ENCODE measurements at places on chromosomes 1 and 21.

DNA sequence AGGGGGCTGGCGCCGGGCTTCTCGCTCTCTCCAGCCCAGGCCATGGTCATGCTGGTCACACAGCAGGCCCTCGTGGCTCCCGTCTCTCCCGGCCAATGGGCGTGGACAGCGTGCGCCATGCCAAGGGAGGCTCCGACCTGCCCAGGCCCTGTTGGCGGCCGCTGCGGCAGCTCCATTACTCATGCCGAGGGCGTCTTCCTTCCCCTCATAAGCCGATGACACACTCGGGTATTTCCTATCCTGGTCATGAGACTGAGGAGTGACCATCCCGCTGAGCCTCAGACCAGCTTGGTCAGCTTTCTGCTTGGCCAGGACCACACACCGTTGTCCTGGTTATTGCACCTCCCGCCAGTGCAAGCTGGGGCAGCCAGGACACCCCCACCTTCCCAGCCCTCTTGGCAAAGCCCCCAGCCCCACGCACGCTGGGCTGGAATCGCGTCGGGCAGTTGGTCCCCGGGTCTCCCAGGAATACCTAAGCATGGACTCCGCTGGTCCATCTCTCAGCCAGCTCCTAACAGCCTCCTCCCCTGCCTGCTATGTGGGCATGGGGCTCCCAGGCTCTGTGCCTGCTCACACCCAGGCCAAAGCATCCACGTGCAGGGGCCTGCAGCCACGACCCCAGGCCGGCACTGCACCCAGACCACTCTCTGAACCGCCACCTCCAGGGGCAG, 49.8 kb downstream of the ARHGEF16 start:
- no peak for DNase-seq

DNA sequence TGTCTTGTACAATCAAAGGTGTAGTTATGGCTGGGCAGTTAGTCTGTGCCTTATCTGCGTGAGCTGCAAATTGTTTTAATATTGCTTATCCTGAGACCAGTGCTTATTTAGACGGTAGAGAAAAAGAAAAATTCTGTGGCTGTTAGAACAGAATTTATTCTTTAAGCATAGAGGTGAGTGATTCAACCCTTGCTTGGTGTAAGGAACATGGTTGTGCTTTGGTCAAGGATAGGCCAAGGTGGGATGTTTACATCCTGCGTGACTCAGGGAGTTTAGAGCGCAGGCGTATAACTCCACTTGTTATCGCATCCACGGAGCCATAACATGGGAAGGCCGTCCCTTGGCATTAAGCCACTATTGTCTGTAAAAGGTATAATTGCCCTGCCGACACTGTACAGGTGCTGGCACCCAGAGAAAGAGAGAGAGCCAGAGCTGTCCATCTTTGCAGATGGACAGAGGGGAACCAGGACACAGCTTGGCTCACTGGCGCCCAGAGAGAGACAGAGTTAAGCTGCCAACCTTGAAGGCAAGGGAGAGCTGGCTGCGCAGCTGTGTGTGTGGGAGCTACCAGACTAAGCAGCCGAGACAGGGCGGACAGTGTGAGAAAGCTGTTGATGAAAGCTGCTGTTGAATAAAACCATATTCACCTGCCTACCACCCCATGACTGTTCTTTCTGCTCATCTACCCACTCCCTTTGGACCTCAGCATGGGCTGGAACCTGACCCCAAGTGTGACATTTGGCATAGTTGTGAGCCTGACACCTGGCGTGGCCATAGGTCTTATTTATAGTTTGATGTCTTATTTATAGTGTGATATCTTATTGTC, 200.4 kb downstream of the DYRK1A start:
- no peak for DNase-seq

DNA sequence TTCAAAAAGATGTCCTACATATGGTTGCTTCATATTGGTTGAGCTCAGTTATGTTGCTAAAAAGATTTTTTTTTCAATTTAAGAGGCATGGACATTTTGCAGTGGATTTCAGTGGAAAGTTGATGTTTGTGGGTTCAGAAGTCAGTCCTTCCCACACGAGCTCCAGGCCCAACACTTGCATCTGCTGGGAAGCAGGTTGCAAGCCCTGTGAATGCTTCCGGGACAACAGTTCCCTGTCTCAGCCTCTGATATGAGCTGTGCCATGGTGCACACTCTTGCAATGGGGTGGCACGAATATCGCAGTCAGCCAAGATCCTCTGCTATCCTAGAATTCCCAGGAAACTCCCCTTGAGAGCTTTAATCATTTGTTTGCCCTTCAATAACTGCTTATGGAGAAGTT, 30.3 kb upstream of the ABCG1 start:
- no peak for DNase-seq

GRCh38 chr1:159000625-159001024, 9.1 kb upstream of the IFI16 start:
- no peak for DNase-seq

GRCh38 chr1:55707196-55707595, 492.0 kb upstream of the USP24 start:
- DNase-seq, result no peak

DNA sequence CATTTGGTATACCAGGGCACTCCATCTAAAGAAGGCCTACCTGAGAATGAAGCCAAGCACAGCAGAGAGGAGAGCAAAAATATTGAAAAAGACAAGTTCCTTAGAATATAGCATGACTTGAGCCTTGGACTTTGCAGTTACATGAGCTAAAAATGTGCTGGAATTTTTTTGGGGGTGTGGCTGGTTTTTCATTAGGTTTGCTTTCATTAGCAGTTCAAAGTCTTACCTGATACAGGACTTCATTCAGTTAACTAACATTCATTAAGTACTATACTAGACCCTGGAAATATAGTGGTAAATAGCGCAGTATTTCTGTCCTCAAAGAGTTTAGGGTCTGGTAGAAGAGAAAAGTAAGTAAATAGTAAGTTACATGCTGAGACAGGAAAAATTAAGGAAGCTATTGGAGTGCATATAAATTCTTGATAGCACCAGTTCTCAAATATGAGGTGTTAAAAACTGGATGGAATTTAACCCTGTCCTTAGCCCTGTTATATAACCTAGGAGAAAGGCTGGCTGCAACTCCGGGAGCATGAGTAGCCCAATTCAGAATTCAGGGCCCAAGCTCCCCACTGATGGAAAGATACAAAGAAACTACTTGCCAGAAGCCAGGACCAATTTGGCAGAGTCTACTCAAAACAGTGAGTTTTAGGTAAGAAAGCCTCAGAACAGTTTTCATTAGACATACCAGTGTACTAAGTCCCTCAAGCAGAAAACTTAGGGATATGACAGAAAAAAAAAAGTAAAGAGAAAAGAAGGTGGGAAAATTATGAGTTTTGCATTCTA, 3.1 kb upstream of the DOCK7 start:
- no peak for DNase-seq

GRCh38 chr1:44717156-44717555, 13.8 kb downstream of the RNU5D-1 start:
- no peak for DNase-seq

- DNase-seq, result no peak
Observed at GRCh38 chr1:90358448-90358847, 358.7 kb downstream of the BARHL2 start.

- no peak for DNase-seq
Observed at GRCh38 chr1:8407652-8408051, 89.7 kb downstream of the SLC45A1 start.

DNA sequence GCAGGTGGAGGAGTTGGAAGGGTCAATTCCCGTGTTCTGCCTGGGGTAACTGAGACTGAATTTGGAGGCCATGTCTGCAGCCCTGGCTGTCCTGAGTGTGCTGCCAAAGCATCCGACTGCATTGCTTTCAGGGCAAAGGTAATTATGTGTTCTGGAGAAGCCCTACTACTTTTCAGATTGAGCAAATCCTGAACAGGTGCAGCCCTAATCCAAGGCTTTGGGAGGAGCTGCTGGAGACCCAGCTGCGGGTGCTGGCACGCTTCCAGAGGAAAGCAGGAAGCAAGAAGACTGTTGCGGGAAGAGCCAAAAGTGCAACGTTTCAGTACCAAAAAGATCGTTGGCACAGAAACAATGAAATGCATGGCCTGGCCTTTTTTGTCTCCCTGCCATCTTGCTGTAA, 73.7 kb upstream of the NRIP1 start:
- DNase-seq, result peak; percentile 14

DNA sequence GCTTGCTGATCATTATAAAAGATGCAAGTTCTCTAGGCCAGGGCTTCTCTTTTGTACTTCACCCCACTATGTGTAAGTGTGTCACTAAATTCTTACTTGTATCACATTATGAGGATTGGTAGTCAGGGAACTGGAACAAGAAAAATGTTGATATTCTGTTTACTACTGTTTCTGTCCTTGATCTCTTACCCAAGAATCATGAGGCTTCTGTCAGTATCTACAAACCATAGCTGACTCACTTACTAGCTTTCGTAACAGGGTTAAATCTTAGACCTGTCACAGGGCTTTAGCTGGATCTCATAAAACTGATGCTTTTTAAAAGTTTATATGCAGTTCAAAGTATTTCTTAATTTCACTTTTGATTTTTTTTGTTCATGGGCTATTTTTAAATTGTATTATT, 681.2 kb downstream of the PLPP3 start:
- DNase-seq, result no peak

DNA sequence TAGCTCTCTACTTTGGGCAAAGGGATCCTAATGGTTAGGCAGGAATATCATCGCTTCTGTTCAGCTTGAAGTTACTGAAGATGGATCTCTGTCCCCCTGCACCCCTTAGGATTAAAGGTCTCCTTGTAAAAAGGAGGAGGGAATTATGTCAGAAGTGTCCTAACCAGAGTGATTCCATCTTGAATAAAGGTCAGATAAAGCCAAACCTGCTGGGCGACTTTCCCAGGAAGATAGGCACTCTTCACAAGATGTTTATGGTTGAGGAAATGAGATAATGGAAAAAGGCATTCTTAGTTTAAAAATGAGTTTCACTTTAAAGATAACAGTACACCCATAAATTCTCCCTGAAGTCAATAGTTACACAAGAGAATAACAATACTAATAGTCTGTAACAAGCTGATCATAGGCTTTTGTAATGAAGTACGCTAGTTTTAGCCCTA, 1.7 kb upstream of the NENF start:
- DNase-seq, result no peak

DNA sequence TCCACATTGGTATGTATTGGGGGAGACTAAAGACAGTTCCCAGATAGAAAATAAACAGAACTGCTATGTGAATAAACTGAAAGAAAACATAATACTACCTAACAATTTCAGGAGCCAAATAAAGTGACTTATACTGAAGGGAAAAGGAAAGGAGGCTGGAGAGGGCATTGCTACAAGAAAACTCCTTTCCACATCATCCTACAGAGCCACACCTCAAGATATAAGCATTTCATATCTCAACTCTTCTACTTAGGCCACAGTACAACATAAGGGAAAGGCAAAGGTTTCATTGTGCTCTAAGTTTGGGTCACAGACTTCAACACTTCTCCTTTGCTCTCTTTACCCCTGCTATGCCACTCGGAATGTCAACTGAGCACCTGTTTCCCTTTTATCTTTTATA, 54.9 kb downstream of the ST7L start:
- DNase-seq, result no peak

- DNase-seq, result no peak
Observed at GRCh38 chr1:117346206-117346928, 20.9 kb upstream of the MAN1A2 start.

DNA sequence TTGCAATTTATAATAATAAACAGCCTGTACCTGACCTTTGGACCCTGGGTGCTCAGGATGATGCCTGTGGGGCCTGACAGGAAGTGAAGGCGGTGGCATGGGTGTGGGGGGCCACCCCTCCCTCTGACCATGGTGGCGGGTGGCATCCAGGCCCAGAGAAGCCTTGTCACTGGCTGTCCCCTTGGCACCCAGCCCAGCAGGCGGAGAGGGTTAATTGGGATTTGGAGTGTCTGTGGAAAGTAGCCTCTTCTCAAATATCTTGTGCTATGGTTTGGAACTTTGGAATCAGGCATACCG, 20.5 kb downstream of the SOX13 start:
- DNase-seq, result no peak

GRCh38 chr1:227890451-227891222, 57.1 kb downstream of the WNT9A start:
- no peak for DNase-seq

DNA sequence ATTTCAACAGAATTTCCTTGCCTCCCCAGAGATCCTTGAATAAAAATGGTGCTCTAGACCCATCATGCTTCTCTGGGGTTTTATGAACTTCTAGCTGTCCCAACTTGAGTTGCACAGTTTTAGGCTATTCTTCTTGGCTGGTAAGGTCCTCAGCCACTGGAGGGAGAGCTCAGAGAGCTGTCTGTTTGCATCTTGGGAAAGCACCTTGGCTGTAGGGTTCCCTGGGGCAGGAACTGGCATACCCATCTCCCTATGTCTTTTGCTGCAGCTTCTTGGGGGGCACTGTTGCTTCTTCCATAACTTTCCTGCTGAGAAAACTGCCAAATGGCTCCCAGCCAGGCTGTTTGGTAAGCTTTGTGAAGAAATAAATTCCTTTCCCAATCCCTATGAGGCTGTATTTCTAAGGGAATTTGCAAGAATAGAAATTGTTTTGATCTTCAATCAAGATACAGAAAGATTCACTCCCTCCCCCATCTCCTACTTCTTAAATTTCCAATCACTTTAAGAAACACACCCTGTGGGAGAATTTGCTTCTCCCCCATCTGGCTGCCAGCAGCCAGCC, 8.2 kb upstream of the FMOD start:
- DNase-seq, result no peak

GRCh38 chr1:21706151-21706835, 37.1 kb upstream of the RAP1GAP start:
- DNase-seq, result no peak

Data from NCI-H526 (cell line).